ENCODE measurements at places on chromosomes 4 and X. TPM values are rescaled to one million over a fixed set of nuclear protein-coding genes. Genes with fewer than 3 reads are reported as not detected.
A peak's percentile ranks its signal among the peaks of the same experiment; 100 is the strongest.

SSX4 gene
- not detected for total RNA-seq

MAGEB2 gene
- 0.13 TPM for total RNA-seq

TRAM1L1 gene
- 0.79 TPM for total RNA-seq

BST1 gene
- total RNA-seq = 0.48 TPM

P2RY10 gene
- total RNA-seq = not detected

PGAM4 gene
- 0.52 TPM for total RNA-seq

NPFFR2 gene
- total RNA-seq = 7.3 TPM

RAB39B gene
- 7.2 TPM for total RNA-seq

SPANXA2 gene
- not detected for total RNA-seq

CYSLTR1 gene
- not detected for total RNA-seq

COL25A1 gene
- 4.6 TPM for total RNA-seq

VCX3A gene
- 0.28 TPM for total RNA-seq

- H3K4me3 ChIP-seq = no peak overlapping the region
- H3K27ac ChIP-seq = no peak overlapping the region
- H3K36me3 ChIP-seq = peaks cover 25% of the 10 kb centered on the region
These were observed 94.5 kb upstream of the GC start for GRCh38 chr4:71878376-71878775.

DNA sequence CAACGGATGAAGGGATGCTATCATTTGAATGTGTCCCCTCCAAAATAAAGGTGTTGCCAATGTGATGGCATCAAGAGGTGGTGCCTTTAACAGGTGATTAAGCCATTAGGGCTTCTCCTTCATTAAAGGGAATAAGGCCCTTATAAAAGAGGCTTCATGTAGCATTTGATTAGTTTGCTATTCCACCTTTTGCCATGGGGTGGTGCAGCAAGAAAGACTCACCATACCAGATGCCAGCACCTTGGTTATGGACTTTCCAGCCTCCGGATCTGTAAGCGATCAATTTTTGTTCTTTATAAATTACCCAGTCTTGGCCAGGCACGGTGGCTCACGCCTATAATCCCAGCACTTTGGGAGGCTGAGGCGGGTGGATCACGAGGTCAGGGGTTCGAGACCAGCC, 7.9 kb upstream of the SLC25A43 start:
- no peaks in the 10 kb centered on the region for H3K4me1 ChIP-seq
- H3K36me3 ChIP-seq = peaks cover 13% of the 10 kb centered on the region
- no peaks in the 10 kb centered on the region for H3K27me3 ChIP-seq
- H3K27ac ChIP-seq = no peak overlapping the region
- H3K4me3 ChIP-seq = no peak overlapping the region

DNA sequence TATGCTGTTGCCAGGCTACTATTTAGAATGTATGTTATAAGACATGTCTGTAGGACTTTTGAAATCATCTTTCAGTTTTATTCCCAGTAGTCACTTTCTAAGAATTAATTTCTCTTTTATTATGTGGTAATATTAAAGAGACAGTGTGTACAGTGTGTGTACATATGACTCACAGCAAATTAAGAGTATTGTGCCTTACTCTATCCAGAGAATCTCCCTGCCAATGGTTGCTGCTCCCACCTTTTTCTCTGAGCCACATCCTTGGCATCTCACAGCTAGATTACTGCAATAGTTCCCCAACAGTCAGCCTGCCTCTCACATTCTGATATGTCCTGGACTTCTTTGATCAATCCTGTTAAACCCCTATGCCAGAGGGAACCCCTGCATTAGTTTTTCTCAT, 114.5 kb downstream of the ANXA5 start:
- no peak for DNase-seq
- no peaks in the 10 kb centered on the region for H3K27me3 ChIP-seq
- H3K4me3 ChIP-seq = no peak overlapping the region
- H3K36me3 ChIP-seq = no peaks in the 10 kb centered on the region
- H3K27ac ChIP-seq = no peak overlapping the region

DNA sequence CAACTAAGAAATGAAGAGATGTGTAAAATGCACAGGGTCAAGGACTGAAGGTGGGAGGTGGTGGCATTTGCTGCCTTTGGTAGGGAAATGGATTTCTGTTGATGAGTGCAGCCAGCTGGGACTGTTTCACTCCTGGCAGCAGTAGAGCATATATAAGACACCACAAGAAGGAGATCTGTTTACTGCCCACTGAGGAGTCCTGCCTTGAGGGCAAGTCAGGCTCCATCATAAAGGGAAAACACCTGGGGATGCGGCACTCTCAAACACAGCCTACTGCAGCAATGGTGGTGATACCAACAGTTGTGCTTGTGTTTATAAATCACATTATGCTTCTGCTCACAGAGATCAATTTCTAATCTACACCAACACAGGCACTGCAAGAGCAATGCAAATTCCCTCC, 222.1 kb downstream of the TACR3 start:
- H3K4me1 ChIP-seq = no peaks in the 10 kb centered on the region
- no peak overlapping the region for H3K27ac ChIP-seq
- H3K36me3 ChIP-seq = no peaks in the 10 kb centered on the region

DNA sequence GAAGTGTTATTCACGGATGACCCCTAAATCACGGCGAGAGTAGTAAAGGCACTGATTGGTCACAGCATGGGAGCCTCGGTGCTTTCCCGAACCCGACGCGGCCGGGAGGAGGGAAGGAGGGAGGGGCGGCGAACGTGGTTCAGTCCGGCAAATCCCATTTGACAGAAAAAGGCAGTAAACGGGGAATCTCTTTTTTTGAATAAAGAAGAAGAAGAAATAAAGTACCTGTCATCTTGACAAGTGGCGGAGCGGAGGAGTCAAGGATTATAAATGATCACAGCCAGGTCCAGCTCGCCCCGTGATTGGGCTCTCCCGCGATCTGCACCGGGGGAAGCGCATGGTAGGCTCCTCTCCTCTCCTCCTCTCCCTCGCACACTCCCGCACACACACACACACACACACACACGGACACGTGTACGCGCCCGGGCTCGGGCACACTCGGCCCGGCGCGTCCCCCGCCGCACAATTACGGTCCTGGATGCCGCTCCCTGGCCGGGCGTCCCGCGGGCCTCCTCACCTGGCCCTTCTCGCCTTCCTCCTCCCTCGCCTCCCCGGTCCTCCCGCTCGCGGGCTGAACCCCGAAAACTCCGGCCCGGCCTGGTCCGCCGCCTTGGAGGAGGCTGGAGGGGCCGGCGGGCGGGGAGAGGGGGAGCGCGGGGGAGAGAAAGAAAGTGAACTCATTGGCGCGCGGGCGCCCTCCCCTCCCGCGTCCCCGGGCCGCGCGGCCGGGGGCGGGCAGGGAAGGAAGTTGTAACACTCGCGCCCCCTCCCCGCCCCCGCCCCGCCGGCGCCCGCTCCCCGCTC, 99.2 kb upstream of the TENM3 start:
- peak; percentile 80 for DNase-seq
- peaks cover 4% of the 10 kb centered on the region for H3K27me3 ChIP-seq
- no peaks in the 10 kb centered on the region for H3K4me1 ChIP-seq

- H3K27me3 ChIP-seq = no peaks in the 10 kb centered on the region
- no peaks in the 10 kb centered on the region for H3K36me3 ChIP-seq
- DNase-seq = no peak
- H3K27ac ChIP-seq = peak overlapping the region; percentile 33
- H3K4me3 ChIP-seq = 0 out of 3 replicates have a peak overlapping the region, but pooled peaks have one; percentile 45
These were observed 22.2 kb downstream of the ARHGAP10 start for GRCh38 chr4:147754037-147754445.

DNA sequence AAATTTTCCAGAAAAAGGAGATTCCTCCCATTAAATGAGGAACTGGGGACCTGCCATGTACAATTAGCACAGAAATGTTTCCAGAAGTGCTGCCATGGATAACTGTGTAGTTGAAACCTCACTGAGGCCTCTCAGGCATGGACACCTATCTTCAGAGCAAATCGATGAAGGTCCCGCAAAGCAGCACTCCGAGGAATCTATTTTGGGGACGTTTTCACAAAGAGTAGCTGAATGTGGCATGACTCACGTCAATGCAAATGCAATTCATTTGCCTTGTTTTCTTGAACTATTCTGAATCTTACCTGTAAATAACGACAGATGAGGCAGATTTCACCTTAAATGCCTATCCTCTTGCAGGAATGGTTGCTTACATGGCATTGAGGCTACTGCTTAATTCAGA, 87.1 kb upstream of the STS start:
- H3K4me3 ChIP-seq = no peak overlapping the region
- H3K4me1 ChIP-seq = no peaks in the 10 kb centered on the region
- H3K36me3 ChIP-seq = peaks cover 19% of the 10 kb centered on the region
- no peaks in the 10 kb centered on the region for H3K27me3 ChIP-seq
- H3K27ac ChIP-seq = no peak overlapping the region

- no peak for DNase-seq
- H3K36me3 ChIP-seq = peaks cover 30% of the 10 kb centered on the region
- H3K27ac ChIP-seq = no peak overlapping the region
- H3K4me1 ChIP-seq = no peaks in the 10 kb centered on the region
- H3K27me3 ChIP-seq = no peaks in the 10 kb centered on the region
These were observed 562.4 kb downstream of the MAGEB5 start for GRCh38 chrX:26778320-26778888.

DNA sequence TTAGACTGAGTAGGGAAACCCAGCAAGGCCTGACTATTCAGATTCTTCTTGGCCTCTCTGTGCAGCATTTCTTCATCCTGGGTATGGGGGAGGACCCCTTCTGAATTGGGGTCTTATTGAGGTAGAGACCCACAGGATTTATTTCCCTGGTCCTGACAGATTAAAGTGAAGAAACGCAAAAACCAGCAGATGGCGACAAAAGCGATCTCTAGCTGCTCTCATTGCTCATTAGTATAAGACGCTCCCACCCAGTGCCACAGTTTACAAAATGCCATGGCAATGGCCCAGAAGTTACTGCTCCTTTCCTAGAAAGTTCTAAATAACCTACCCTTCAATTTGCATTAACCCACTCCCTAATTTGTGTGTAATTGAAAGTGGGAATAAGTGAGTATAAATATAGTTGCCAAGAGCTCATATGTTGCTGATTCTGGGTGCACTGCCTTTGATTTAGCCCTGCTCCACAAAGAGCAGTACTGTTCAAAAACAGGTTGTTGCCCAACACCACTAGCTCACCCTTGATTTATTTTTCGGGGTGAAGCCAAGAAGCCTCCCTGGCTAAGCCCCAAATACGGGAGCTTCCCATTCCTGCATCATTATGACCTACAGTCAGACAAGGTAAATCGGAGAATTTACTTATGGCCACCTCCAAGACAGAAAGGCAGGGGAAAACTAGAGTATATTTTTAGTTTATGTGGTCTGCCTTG, 3.7 kb upstream of the BEX4 start:
- no peak overlapping the region for H3K27ac ChIP-seq
- no peaks in the 10 kb centered on the region for H3K4me1 ChIP-seq
- H3K4me3 ChIP-seq = no peak overlapping the region
- DNase-seq = peak; percentile 65
- peaks cover 4% of the 10 kb centered on the region for H3K36me3 ChIP-seq

All from H9 (cell line).